GM04504 (cell line): ENCODE measurements at places on chromosomes 1 and 21.

GRCh38 chr1:32619701-32620485, 30.5 kb downstream of the ZBTB8OS start:
- no peak for DNase-seq

- DNase-seq = peak; percentile 24
These were observed 507.1 kb upstream of the ZRANB2 start for GRCh38 chr1:71587961-71588360.

DNA sequence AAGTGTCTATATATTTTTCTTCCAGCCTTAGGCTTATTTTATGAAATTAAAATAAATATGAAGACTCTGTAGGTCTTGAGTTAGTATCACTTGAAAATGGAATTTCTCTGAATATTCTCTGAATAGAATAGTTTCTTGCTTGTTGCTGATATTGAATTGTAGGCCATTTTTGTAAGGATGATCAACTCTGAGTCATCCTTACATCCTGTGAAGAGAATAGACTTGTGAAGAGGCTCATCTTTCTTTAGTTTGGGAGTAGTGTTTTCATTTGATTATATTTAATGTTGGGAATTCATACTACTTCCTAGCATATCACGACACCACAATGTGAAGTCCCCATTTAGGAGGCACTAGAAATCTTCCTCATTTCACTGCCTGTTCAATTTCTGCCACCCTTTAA, 27.5 kb upstream of the CD1D start:
- DNase-seq = no peak

GRCh38 chr1:109184687-109185086, 29.0 kb upstream of the SARS1 start:
- no peak for DNase-seq

- DNase-seq = no peak
These were observed 74.2 kb downstream of the SSBP3 start for GRCh38 chr1:54331843-54332463.
